Sciatic nerve (tissue), 2 donors: ENCODE measurements at places on chromosomes 1 and 21. TPM values are rescaled to one million over a fixed set of nuclear protein-coding genes. Genes with fewer than 3 reads are reported as not detected.

The TENT5C gene
- total RNA-seq = 37.0 TPM

The PRAMEF33 gene
- total RNA-seq = not detected

The CACNA1E gene
- total RNA-seq = 0.04 TPM

The RYR2 gene
- total RNA-seq = 0.49 TPM

The PRAMEF20 gene
- not detected for total RNA-seq

DNA sequence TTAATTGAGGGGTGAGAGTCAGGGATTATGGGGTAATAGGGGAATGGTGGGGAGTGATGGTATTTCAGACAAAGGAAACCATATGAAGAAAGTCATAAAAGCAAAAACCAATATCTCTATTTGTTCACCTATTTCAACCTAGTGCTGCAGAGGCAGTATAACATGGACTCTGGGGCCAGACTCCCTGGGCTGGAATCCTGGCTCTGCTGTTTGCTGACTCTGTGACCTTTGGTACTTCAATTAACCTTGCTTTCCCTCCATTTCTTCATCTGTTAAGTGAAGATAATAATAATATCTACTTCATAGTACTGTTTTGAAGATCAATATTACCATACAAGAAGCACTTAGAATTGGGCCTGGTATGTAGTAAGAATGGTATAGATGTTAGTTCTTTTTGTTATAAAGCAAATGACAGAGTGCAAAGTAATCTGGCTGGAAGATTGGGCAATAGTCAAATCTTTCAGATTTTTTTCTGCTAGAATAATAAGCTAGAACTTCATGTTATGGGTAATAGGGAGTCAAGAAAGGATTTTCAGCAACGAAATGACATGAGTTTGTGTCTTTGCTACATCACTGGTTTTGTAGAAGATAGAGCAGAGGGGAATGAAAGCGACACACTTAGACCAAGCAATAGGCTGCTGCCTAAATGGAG lies 9.0 kb downstream of the EPHX4 start:
- no peak for DNase-seq

DNA sequence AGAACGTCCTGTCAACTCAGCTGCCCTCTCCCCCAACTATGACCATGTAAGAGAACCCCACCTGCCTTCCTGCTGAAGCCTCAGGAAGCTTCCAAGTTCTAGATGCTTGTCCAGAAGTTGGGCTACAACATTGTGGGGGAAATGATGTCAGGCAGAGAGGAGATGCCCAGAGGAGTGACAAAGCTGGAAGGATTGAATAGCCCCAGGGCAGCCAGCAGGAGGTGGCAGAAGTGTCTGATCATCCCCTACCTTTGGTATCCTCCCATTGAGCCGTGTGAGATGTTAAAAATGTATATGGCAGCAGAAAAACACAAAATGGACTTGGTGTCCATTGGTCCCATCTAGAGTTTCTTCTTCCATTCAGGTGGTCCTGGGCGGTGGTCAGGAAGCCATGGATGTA lies 6.6 kb downstream of the EIF3I start:
- DNase-seq = no peak

- DNase-seq = no peak
Measured at GRCh38 chr1:224544346-224545110, 71.6 kb upstream of the CNIH3 start.

DNA sequence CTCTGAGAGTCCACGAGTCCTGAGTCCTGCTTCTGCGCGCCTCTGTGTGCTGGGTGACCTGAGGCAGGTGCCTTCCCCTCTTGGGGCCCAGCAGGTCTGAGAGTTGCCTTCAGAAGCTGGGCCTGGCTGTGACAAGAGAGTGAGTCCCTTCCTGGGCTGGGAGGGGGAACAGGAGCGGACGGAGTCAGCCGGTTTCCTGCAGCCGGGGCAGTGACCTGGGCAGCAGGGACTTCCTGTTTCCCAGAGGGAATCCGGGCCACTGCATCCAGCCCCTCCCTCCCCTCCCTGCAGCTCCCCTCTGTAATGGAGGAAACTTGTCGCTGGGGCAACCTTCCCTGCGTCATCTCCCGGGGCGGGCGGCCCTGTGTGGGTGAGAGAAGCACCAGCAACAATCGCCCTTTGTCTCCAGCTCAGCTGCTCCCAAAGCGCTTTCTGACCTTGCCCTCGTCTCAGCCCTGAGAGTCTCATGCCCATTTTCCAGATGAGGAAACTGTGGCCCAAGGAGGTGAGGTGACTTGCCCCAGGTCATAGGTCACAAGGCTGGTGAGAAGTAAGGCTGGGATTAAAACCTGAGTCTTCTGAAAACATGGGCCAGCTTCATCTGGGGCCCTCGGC lies 61.1 kb downstream of the SDC3 start:
- DNase-seq = peak; percentile 91

- DNase-seq = no peak
Measured at GRCh38 chr1:57772580-57773195, 348.8 kb upstream of the DAB1 start.

GRCh38 chr21:28822486-28823335 lies 170.0 kb downstream of the LTN1 start:
- DNase-seq = no peak

DNA sequence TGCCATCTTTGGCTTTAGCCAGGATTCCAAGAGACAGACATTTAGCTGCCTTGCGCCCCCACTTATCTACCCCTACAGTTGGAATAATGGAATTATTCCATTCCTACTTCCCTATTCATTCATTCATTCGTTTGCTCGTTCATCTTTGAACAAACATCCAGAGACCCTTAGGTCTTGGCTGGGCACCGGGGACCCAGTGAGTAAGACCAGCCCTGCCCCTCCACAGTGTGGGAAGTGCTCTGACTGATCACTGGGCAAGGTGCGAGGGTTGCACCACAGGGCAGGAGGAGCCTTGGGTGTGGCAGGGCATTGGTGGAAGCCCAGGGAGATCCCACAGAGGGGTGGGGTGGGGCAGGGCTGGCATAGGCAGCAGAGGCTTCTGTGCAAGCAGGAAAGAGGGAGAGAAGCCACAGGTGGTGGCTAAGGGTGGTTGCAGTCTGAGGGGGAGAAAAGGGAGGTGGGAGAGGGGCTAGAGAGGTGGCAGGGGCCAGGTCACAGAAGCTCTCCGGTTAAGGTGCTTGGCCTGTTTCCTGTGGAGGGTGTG lies 35.0 kb upstream of the TMEM61 start:
- DNase-seq = no peak

DNA sequence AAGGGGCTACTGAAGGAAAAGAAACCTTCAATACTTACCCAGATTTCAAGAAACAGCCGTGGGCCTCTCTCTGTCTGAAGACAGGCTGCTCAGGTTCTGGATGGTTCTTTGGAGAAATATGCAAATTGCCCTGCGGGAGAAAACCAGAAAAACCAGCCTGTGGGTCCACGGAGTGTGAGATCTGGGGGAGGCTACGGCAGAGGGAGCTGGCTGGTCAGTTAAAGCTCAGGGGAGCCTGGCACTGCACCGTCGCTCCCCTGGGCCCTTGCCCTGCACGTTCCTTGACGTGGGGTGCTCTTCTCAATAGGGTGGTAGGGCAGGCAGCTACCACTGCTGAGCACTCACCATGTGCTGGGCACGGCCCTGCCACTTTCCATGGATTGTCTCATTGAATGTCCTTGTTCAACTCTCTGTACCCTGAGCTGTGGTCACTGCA lies 12.7 kb downstream of the TMCO4 start:
- DNase-seq = no peak

GRCh38 chr1:41322835-41323234 lies 38.4 kb upstream of the FOXO6 start:
- DNase-seq = no peak

DNA sequence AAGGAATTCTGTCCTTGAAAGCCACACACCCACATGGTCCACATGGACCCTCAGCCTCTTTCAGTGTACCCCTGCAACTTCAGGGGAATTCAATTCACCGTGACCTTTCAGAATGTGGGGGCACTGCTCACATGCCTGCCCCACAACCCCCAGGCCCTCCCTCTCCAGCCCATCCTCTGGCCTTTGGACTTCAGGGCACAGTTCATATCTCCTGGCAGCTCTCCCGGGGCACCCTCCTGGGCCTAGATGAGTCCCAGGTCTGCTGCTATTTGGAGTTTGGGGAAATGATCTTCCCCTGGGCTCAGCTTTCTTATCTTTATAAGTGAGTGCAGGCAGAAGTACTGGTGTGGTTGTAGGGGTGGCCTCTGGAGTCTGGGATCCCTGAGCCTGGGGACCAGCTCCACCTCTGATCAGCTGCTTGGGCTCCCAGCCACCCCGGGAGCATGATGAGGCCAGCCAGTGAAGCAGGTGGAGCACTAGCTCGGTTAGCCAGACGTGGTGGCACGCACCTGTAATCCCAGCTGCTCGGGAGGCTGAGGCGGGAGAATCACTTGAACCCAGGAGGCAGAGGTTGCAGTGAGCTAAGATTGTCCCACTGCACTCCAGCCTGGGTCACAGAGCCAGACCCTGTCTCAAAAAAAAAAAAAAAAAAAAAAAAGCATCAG lies 15.8 kb downstream of the C1orf167 start:
- DNase-seq = no peak

DNA sequence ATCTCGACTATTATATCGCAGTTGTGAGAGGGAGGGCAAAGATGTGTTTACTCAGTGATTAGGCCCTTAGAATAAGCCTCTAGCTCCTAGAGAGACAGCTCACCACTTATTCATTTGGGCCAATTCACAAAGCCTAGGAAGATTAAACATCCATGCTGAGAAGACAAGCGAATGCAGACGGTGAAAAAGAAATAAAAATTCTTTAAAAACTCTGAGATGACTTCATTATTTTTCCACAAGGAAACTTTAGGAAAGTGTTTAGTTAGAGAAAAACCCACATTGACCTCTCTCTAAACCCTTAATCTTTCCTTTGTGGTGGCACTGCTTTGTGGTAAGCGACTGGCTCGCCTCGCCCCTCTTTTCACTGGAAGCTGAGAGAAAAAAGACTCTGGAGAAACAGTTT lies 146.8 kb upstream of the DMRTA2 start:
- no peak for DNase-seq

- no peak for DNase-seq
Measured at GRCh38 chr1:19087737-19088594, 122.1 kb downstream of the UBR4 start.

- no peak for DNase-seq
Measured at GRCh38 chr1:208731981-208732821, 488.0 kb upstream of the PLXNA2 start.

GRCh38 chr21:17050646-17051045 lies 462.2 kb upstream of the CXADR start:
- no peak for DNase-seq

DNA sequence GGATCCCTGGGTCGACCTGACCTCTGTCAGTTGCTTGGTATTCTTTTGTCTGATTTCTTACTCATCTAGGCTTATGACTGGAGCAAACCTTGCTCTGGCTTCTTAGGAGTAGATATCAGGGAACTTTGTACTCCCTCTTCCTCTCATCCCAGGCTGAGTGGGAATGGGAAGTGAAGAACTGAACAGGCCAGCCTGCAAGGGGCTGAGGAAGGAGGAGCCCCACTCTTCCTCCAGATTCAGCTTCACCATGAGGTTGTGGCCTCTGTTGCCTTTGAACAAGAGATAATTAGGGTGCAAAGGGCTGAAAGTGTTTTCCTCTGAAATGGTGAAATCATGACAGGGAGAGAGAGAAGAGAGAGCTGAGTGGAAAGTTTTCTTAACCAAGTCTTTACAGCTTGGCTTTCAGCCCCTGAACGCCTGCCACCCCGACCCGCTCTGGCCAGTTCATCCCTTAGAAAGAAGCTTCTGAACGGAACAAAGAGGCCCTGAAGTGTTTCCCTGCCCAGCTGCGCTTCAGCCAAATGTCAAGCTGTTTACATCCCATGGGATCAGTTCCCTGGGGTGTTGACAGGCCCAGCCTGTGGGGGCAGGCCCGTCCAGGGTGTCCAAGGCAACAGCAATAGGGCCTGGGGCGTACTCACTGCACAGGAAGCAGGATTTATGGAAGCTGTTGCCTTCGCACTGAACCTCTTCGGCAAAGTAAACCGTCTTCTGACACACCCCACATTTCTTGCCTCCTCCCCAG lies 11.2 kb downstream of the CSRP1 start:
- DNase-seq = peak; percentile 86

- DNase-seq = peak; percentile 48
Measured at GRCh38 chr1:205568469-205569361, 63.1 kb downstream of the ELK4 start.

DNA sequence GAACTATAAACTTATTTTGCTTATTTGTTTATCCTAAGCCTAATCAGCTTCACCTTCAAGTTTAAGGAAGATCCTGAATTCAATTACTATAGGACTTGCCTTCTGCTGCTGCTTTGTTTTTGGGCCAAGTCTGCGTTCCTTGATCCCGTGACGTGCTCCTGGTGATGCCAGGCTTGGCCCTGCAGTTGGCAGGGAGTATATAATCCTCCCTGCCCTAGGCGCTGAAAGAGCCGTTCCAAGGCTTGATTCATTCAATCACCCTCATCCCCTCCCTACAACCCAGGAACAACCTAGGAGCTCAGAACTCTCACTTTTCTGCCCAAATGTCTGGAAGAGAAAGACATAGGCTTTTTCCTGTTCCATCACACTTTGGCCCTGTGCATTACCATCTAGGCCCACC lies 12.4 kb upstream of the LRRN2 start:
- DNase-seq = no peak

DNA sequence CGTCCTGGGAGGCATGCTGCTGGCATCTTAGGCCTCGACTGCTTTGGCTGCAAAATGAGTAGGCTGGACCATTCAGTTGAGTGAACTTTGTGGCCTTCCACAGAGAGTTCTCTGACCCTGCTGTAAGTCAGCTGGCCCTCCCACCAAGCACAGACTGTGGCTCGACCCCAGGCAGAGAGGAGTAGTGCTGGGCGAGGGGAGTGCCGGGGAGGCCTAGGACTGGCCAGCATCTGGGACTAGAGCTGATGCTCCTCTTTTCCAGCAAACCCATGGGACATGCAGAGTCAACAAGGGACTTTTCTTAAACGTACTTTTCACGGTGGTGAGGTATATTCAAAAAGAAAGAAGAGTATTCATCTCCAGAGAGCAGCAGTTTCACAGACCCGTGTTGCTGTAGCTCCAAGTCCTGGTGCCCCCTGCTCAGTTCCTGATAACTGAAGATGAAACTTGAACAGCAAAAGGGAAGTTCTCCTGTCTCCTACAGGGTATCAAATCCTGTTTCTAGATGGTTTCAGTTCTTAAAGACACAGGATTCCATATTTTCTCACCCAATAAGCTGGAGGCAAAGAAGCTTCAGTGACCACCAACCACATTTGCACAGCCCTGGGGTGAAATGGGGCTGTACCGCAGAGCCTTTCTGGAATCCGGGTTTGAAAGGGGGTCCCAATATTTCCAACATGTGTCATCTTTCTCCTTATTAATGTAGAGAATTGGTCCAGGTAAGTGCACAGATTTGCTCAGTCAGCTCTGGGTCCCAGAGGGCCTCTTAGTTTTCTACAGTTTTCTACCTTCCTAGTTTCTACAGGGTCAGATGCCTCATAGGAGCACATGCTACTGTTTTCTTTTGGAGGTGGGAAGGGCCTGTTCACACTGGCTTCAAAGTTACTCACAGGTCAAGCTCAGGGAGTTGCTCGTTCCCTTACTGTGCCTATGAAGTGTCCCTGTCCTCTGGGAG lies 20.9 kb downstream of the BATF3 start:
- DNase-seq = no peak

DNA sequence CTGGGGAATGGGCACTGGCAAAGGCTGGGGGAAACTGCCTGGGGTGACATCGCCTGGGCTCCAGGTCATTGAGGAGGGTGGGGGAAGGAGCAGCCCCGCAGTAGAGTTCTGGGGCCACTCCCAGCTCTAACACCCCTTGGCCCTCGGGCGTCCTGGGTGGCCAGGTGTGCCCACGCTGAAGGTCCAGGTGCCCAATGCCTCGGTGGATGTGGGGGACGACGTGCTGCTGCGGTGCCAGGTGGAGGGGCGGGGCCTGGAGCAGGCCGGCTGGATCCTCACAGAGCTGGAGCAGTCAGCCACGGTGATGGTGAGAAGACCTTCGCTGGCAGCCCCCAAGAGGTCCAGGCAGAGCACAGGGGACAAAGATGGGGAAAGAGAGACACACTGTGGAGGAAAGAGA lies 7.7 kb downstream of the NTRK1 start:
- no peak for DNase-seq

GRCh38 chr21:34707876-34708325 lies 39.1 kb downstream of the CLIC6 start:
- DNase-seq = no peak
